ENCODE measurements at places on chromosomes 2 and 18.

DNA sequence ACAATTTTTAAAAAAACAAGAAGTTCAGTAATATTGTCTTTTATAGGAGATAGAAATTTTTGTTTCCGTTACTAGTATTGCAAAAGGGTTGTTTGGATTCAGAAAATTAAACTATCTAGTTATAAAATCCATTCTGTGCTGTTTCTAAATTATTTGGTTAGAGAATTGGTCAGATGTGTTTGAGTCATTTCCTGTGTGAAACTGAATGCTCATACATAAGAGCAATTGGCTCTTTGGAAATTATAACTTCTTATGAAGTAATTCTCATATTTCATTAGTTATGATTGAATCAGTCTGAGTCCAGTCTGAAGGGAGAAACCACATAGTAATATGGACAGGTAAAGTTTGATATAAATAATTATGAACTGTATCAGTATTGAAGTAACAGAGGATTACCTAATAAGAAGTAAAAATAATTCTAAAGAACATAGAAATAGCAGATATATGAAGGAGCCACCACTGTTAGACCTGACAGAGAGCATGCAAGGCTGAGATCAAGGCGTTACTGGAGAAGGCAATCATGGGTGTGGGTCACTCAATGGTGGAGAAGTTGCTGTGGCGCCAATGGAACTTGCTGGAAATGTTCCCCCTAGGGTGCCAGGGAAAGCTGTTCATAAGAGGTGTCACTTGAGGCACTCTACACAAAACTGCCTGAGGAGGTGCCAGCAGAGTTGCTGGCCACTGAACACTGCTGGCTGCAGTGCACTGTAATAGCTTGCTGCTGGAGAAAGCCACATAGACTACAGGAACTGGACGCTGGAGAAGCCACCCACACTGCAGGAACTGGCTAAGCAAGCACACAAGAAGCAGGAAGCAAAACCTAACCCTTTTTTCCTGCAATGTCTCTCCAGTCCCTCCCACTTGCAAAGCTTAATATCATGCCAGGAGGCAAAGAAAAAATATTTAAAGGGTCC, 18.0 kb upstream of the FAP start:
- DNase-seq, result peak; percentile 78

DNA sequence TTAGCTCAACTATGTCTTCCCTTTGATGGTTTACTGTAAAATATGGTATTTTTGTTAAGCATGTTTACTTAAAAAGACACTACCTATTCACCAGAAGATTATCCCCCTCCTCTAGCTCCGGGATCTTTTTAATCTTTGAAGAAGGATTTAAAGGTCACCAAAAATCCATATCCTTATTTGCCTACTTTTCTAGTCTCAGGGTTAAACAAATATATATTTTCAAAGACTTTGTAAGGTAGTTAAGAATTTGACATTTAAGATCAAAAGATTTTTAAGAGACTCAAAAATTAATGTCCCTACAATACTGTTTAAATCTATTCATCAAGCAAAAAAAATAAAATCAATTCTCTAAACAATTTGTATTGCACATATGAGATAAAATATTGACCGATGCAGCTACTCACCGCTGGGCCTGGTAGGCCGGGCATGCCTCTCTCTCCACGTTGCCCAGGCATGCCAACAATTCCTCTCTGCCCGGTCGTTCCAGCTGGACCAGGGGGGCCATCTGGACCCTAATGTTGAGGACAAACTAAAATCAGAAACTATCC, 76.1 kb downstream of the COL3A1 start:
- no peak for DNase-seq

GRCh38 chr2:46334389-46335271, 37.4 kb downstream of the EPAS1 start:
- DNase-seq, result peak; percentile 84

GRCh38 chr2:160246356-160246755, 46.3 kb upstream of the ITGB6 start:
- DNase-seq, result no peak

GRCh38 chr2:173043476-173043875, 32.2 kb upstream of the MAP3K20 start:
- DNase-seq, result no peak

- DNase-seq, result no peak
Measured at GRCh38 chr2:670637-671036, 6.6 kb downstream of the TMEM18 start.

Measured in osteoblast (primary cell).